Adipocyte (in vitro differentiated cells): ENCODE measurements at places on chromosomes 3 and 15.

DNA sequence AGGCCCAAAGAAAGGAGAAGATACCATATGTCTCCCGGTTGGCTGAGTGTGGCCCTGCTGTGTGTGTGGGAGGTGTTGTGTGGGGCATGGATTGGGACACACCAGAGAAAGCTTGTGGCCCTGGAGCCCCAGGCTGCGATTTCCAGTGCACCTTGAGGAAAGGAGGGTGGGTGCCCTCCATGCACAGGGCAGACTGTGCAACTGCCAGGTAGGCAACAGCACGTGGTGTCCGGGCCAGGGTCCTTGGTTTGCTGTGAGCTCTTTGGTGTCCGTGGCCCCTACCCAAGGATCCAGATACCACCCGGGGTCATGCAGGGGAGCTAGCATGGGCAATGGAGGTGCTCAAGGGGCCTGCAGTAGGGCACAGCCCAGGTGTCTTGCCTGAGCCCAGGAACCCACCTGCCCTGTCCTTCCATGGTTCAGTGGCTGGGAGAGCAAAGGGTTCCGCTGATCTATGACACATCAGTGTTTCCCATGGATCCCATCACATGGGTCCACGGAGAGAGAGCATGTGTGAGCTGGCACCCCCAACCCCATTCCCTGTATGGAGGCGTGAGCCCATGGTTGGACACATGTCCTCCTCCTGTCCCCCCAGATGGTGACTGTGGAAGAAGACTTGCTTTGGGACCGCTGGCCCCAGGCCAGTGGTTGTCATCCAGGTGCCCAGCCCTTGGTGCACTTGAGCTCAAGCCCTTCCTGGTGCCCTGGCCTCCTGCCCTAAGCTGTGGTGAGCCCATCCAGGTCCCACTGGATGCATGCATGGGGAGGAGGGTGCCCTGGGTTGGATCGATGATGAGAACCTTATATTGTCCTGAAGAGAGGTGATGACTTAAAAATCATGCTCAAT, 223.4 kb downstream of the SNRPN start:
- no peak for DNase-seq

DNA sequence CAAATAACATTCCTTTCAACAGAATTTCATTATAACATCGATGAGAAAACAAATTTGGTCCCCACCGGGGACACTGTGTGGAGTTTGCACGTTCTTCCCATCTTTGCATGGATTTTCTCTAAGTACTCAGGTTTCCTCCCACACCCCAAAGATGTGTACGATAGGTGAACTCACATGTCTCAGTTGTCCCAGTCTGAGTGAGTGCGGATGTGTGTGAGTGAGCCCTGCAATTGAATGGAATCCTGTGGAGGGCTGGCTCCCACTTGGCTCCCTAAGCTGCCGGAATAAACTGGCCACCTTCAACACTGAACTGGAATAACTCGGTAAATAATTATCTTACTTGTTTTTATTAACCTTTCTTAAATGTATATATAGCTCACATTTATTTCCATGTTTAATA, 77.0 kb downstream of the TRANK1 start:
- DNase-seq: no peak

DNA sequence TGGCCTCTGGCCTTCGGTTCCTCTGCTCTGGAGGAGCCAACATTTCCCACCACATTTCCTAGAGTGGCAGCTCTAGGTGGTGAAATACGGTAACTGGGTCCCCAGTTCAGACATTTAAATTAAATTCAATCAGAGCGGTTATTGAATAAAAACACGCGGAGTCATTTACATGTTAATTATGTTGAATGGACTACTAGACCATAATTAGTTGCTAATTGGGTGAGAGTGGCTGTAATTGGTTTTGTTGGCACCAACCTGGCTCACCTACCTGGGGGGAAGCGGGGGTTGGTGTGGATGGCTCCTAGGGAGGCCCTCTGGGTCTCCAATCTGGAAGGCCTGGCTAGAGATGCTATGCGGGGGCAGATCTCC, 12.7 kb downstream of the SEMA3F start:
- DNase-seq: no peak

DNA sequence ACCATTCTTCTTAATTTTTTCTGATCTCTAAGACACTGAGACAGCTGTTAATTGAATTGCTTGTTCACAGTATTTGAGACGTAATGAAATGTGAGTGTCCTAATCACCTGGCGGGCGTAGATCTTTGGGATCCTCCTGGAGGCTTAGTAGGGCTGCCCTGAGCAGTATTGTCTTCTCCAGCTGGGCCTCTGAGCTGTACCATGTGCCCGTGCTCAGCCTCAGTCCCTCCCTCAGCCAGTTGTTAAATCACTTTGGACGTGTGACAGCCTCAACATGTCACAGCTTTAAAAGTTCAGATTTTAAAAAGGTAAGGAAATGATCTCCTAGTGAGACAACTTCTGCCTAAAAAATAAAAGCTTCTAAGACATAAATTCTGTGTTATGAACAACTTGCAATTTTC, 35.5 kb downstream of the IGF1R start:
- no peak for DNase-seq

- no peak for DNase-seq
Measured at GRCh38 chr3:65995515-65995914, 43.2 kb downstream of the MAGI1 start.

DNA sequence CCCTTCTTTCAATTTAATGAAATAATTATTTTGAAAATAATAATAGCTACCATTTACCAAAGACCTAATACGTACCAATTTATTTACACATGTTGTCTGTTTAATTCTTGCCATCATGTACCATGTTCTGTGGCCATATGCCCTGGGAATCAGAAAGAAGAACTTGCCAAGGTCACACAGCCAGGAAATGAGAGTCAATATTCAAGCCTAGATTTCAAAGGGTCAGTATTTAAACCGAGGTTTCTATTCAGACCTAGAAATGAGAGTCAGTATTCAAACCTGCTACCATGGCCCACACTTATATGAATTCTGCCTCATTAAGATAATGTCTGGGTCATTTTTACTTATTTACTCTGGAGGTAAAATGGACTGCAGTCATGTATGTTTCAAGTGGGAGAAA, 103.6 kb upstream of the TBL1XR1 start:
- no peak for DNase-seq

DNA sequence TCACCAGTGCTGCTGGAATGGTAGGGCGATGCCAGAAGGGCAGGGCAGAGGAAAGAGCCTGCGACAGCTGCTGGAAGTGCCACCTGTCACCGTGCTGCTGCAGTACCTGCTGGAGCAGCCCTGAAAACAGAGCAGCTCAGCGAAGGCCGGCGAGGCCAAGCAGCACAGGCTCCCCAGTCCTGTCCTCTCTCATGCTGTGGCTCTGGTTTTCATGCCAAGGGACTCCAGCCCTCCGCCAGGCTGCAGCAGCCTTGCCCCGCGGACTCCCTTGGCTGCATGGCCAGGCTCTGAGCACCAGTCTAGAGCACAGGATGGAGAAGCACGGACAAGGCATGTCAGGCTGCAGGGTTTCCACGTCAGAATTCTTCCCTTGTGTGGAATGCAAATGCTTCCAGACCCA, 43.9 kb downstream of the ADCY5 start:
- no peak for DNase-seq

DNA sequence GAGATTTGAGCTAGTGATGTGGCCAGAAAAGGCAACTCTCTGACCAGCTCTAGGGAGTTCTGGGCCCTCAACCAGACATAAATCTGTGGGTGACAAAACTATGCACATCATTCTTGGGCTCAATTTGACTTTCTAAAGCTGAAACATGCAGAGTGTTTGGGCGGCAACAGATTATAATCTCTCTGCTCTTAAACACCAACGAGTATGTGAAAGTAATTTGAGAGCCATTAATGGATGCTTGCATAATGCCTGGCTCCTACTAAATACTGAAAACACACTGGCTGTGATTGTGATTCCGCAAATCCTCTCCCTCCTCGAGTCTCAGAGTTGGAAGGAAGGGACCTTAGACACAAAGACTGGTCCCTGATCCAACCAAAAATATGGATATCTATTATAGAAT, 186.7 kb downstream of the UACA start:
- DNase-seq: peak; percentile 19

DNA sequence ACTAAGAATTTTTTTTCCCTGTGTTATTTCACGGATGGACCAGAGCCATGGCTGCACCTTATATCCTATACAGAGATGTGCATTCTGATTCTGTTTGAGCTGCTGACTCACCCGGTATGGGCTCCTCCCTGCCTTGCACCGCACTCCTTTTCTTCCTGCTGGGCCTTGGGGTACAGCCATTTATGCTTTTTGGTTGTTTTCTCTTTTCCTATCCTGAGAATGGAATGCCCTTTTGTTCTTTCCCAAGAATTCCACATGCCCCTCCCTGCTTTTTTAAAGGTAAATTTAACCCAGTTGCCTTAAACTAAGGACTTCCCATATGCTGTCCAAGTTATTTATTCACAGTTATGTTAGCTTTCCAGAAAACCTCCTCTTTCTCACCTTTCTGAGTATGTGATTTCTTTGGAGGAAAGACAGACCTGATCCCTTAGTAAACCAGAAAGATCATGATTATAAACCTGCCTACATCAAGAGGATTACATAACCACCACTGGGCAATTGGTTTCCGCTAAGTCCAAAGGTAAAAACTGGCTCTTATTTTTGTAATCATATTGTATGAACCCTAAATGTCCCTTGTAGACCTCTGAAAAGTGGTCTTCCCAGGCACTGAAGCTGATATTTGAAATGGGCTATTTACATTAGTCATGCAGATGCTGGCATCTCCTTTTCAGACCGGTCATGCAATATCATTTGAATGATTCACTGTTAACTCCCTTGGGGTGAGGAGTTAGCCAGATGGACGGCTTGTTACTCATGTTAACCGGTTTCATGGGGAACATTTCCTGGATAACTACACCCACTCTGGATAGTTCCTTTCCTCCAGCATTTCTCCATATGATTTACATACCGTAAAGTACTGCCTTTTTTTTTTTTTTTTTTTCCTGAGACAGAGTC, 45.5 kb downstream of the TMOD3 start:
- DNase-seq: peak; percentile 96

GRCh38 chr3:66885326-66886000, 112.6 kb upstream of the KBTBD8 start:
- DNase-seq: no peak

DNA sequence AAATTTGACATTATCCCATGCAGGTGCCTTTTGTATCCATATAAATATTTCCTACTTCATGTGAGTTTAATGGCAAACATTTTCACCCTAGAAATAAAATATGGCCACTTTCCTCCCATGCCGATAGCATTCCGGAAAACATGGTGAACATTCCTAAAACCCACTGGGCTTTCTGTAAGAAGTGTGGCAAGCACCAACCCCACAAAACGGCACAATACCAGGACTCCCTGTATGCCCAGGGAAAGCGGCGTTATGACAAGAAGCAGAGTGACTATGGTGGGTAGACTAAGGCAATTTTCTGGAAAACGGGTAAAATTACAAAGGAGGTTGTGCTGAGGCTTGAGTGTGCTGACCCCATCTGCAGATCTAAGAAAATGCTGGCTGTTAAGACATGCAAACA, 7.6 kb downstream of the ANXA2 start:
- DNase-seq: peak; percentile 43

- DNase-seq: peak; percentile 43
Measured at GRCh38 chr3:20186600-20187004, 596 bp upstream of the SGO1 start.

- DNase-seq: no peak
Measured at GRCh38 chr15:75067123-75067830, 43.9 kb downstream of the PPCDC start.

- DNase-seq: no peak
Measured at GRCh38 chr3:150273396-150273795, 134.7 kb upstream of the TSC22D2 start.

DNA sequence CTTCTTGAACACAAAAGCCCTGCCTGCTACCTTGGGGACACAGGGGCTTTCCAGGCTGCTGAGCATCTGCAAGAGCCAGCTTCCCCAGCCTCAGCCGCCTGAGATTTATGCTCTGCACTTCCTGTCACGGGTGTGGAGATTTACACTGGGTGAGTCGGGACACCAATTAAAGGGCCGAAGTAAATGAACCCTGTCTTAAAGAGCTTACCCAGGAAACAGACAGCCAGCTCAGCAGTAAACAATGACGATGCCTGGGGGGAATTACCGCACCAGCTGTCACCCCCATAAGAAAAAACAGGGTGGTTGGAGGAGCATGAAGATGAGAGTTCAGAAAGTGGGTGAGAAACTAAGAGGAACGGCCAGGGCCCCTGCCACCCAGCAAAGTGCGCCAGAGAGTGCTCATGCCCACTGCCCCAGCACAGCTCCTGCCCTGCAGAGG, 37.5 kb upstream of the IQSEC1 start:
- peak; percentile 20 for DNase-seq

- DNase-seq: no peak
Measured at GRCh38 chr3:181948286-181948685, 236.6 kb downstream of the SOX2 start.

GRCh38 chr15:76799760-76800159, 105.4 kb downstream of the SCAPER start:
- peak; percentile 33 for DNase-seq

- DNase-seq: no peak
Measured at GRCh38 chr3:157089455-157090221, 70.3 kb downstream of the CCNL1 start.

GRCh38 chr3:14451844-14452739, 49.7 kb downstream of the SLC6A6 start:
- peak; percentile 69 for DNase-seq

- peak; percentile 79 for DNase-seq
Measured at GRCh38 chr3:61848885-61849284, 287.5 kb downstream of the PTPRG start.

DNA sequence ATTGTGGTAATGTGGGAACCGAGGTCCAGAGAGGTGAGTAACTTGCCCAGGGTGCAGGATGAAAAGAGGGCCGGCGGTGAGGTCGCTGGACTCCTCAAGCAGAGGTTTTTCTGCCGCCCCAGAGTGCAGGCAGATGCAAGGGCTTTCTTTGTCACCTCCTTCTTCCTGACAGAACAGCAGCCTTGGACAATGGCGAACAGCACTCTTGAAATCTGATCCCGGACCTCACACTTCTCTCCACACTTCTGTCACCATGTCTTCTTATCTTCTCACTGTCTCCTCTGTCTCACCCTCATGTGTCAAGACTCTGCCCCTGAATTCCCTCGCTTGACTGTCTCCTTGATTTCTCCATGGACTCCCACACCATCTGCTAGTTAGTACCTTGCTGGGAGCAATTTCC, 15.4 kb upstream of the VPS8 start:
- no peak for DNase-seq

DNA sequence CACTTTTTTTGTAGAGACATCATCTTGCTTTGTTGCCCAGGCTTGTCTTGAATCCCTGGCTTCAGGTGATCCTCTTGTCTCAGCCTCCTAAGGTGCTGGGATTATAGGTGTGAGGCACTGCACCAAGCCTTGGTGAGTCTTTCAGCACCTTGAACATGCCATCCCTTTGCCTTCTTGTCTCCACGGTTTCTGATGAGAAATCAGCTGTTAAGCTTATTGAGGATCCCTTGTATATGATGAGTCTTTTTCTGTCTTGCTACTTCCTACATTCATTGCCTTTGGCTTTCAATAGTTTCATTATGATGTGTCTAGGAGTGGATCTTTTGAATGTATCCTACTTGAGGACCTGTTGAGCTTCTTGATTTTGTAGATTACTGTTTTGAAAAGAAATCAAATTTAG, 35.9 kb upstream of the TMCC1 start:
- DNase-seq: no peak

GRCh38 chr3:27639271-27639670, 82.9 kb downstream of the EOMES start:
- DNase-seq: no peak
